Hematopoietic multipotent progenitor cell treated with erythropoietin and hydrocortisone succinate and interleukin-3 and kit ligand, for 8 days (in vitro differentiated cells): ENCODE measurements at places on chromosomes 13 and 19.

DNA sequence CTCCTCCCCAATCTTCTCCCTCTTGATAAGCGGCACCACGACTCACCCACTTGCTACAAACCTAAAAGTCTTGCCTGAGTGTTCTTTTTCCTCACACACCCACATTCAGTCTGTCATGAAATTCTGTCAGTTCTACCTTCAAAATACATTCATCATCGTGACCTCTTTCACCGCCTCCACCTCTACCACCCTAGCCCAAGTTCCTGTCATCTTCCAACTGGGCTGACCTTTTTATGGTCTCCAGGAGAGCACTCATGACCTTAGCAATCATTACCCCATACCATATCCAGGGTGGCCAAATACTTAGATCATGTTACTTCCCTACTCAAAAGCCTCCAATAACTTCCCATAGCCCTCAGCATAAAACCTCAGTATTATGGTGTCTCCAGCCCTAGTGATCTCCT, 110.4 kb upstream of the TSC22D1 start:
- DNase-seq, result no peak

DNA sequence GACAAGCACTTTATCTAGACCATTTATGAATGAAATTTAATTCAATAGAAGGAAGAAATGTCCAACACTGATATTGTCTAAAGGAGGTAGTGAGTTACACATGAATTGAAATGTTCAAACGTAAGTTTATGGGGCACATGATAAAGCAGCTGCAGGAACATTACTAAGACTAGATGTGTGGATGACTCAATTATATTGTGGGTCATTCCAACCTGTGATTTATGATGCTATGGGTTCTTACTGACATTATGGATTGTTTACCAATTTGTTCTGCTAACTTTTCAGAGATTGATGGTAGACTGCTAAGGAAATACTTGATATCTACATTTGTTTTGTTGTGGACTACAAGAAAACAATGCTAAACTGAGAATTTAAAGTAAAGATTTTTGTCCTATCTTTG, 56.1 kb upstream of the ATXN8OS start:
- no peak for DNase-seq

DNA sequence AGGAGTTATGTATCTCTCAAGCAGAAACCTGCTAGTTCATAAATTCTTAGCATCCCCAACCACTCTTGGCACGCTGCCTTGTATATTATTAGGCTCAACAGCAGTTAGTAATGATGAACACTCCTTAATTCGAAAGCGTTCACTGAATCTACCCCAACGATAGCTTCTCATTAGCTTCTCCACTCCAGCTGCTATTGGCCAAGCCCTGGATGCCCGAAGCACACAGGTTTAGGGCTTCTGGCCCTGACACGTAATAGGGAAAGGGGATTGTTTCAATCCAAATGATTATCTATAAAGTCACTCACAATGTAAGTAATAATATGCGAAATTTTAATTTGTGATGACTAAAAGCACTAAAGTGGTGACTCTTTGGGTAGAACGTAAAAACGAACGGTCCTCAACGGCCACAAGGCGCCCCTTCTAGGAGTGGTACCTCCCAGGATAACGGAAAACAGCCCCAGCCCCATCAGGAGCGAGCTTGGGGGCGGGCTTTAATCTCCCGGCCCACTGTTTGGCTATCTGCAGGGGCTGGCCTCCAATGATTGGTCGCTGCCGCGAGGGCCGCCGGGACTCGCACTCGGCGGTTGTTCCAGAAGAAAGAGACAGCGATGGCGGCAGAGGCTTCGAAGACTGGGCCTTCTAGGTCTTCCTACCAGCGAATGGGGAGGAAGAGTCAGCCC, at the start of gene RNF17:
RNF17 (plus strand) TSS at position 574 of the 680 bp plus-strand sequence; CDS start at position 609, 35 bp downstream.
- DNase-seq, result no peak

DNA sequence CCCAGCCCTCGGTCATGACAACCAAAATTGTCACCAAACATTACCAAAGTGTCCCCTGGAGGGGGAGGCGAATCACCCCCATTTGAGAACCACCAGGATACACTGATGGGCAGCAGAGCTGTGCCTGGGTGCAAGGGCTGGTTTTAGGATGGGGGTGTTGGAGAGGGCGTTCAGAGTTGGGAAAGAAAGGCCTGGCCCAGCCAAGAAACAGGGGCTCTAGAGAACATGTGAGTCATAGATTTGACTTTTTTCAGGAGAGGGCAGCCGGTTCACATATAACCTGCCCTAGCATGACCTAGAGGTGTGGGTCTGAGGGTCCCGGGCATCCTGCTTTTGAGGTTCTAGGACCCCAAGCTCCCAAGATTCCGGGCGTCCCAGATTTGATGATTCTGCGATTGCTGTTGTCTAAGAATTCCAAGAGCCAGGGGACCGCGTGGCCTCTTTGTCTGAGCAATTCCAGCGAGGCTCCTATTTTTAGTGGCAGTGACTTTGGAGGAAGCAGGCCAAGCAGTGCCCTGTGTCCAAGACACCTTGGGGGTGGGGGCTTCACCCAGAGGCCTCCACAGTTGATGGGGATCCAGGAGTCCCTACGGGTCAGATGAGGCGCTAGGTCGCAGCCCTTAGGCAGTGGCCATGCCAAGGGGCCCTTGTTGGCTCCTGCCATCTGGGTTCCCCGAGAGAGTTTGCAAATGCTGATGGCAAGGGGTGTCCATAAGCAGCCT, 5.1 kb downstream of the WIZ start:
- DNase-seq, result no peak

DNA sequence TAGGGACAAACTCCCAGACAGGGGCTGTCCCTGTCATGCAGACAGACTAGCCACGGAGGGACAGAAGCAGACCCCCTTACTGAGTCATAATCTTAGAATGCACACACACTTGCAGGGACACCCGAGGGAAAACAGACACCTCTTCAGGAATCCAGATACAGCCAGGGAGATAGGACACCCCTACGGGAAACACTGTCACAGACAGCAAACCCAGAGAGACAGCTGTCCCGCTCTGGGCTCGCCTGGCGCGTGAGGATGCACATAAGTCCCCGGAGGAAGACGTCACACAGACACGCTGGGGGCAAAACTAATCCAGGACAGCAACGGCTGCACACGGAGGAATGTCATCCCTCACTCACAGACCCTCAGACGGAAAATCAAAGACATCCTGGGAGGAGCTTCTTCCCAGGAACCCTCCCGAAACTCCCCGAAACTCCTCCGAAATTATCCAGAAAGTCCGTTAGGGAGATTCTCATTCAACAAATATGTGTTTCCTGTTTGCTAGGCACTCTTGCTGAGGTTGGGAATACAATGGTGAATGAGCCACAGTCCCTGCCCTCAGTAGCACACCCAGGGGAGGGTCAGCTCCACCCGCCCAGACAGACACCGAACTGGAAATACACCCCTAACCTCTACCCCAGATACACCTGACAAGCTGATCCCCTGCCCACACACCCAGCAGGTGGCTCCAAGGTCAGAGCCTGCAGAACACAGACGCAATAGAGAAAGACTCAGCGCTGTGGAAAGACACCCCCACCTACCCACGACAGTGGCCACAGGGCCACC, 15.2 kb upstream of the TOMM40 start:
- no peak for DNase-seq

DNA sequence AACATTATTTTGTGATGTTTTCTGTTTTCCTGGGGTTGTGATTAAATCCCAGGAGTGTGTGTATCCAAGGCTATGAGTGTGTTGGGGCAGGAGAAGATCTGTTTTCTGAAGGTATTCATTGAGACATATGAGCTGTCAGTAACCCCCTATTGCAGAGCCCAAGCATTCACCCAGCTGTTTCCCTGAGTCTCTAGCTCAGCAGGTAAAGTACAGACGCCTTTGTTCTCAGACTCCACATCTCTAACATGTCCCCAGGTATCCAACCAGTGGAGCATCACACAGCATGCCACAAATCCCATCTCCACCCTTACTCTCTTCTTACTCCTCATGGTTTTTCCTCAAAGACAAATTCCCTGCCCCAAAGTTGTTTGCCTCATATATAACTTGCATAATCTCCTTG, 213.6 kb downstream of the PCDH20 start:
- no peak for DNase-seq

DNA sequence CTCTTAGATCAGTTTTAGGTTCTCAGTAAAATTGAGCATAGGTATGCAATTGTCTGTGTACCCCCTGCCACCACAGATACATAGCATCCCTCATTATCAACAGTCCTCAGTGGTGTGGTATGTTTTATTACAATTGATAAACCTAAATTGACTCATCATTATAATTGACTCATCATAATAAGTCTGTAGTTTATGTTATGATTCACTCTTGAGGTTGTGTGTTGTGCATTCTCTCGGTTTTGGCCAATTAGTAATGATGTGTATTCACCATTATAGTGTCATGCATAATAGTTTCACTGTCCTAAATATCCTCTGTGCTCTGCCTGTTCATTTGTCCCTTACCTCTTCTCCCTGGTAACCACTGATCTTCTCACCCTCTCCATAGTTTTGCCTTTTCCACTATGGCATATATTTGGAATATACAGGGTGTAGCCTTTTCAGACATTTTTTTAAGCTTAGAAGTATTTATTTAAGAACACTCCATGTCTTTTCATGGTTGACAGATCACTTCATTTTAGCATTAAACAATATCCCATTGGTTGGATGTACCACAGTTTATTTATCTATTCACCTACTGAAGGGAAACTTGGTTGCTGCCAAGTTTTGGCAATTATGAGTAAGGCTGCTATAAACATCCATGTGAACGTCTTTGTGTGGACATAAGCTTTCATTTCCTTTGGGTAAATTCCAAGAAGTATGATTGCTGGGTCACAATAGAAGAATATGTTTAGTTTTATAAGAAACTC, 1620.6 kb upstream of the MIR17HG start:
- no peak for DNase-seq

- no peak for DNase-seq
Measured at GRCh38 chr13:31846961-31847752, 107.8 kb downstream of the RXFP2 start.

GRCh38 chr13:32984857-32985626, 31.2 kb upstream of the KL start:
- DNase-seq, result no peak

DNA sequence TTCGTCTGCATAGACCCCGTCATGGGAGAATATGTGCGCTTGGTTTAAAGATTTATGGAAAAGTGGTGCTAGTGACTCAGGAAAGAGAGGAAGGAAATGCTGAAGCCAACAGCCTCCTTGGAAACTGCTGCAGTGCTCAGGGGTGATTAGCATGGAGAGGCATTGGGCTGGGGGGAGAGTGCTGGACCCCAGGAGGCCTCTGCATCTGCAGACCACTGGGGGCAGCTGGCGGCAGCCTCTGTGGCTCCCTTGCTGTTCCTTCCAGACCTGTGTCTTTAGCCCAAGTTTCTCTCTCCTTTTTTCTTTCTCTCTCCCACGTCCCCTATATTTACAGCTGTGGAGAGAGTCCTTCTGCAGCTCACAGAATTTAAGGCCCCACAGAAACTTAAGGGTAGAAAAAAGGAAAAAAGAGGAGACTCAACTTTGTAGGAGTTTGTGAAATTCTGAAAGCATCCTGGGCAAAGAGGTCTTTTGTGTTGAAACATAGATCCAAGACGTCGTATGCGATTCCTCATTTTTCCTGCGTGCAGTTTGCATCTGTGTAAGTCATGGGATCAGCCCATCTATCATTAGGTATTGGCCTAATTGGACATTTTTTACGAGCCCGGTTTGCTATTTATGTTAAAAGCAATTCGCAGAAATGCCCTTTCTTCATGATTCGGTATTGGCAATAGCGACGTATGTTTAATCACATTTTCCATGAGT, 116.2 kb upstream of the ZNF536 start:
- DNase-seq, result no peak

GRCh38 chr13:54029720-54030119, 1001.1 kb downstream of the OLFM4 start:
- no peak for DNase-seq

GRCh38 chr13:78659732-78660494, 958 bp upstream of the OBI1 start:
- DNase-seq, result peak; percentile 43

DNA sequence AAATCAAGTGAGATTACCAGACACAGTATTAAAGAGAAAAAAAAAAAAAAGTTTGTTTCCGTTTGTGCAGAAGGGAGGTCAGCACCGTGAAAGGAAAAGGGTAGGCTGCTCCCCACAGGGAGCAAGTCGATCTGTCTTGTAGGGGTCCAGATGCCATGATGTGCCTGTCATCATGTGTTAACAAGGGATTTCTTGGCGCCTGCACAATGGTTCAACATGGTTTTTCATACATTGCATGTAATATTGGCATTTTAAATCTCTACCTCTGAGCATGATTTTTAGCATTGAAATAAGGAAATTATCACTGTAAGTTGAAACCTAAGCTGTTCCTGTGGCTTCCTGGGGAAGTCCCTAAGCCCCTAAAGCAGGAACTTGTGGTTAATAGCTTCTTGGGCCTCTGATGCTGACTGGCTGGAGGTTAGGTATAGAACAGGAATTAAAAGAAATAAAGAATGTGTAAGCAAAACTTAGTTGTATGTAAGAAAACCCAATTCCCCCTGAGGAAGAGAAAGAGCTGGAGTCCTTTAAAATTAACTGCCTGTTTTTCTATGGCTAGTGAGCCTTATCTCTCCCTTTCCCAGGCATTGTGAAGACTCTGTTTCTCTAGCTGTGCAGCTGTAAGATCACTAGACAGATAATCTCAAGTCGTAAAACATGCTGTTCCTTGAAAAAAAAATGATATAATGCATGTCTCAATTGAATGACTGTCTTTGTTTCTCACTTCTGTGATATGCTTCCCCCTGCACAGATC, 7.4 kb upstream of the FCGBP start:
- peak; percentile 34 for DNase-seq

- no peak for DNase-seq
Measured at GRCh38 chr13:79502859-79503468, 22.0 kb downstream of the NDFIP2 start.

DNA sequence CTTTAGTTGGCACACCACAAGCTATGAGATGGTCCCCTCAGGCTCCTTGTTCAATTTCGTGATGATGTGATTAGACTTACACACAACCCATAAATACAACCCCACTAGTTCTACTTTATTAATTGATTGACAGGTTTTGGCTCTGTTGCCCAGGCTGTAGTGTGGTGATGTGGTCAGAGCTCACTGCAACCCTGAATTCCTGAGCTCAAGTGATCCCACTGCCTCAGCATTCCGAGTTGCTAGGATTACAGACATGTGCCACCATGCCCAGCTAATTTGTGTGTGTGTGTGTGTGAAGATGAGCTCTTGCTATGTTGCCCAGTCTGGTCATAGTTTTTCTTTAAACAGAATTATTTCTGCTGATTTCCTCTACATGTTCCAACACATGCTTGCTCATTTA, 17.5 kb upstream of the HTR2A start:
- no peak for DNase-seq

GRCh38 chr13:44876782-44877324, 112.4 kb downstream of the NUFIP1 start:
- no peak for DNase-seq

GRCh38 chr19:19624032-19624570, 3.9 kb downstream of the LPAR2 start:
- no peak for DNase-seq

DNA sequence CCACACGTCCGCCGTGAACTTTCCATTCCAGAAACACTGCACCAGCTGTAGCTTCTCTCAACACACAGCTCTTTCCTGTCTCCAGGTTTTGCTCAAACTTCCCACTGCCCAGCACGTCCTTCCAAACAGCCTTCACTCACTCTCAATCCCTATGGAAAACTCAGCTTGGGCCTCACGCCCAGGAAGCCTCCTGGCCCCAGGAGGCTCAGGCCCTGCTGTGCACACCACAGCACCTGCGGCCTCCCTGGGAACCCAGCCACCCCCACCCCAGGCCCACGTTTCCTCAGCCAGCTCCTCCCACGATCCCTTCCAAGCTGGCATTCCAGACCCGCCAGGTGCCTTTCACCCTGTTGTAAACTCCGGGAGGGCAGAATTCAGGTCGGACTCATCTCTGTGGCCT, 35.2 kb downstream of the C13orf46 start:
- no peak for DNase-seq
